Left lung (tissue), 14 donors: ENCODE measurements at places on chromosomes 13 and 19. TPM values are rescaled to one million over a fixed set of nuclear protein-coding genes. Genes with fewer than 3 reads are reported as not detected.

FUT3 gene
- 31.4 TPM for total RNA-seq

DNA sequence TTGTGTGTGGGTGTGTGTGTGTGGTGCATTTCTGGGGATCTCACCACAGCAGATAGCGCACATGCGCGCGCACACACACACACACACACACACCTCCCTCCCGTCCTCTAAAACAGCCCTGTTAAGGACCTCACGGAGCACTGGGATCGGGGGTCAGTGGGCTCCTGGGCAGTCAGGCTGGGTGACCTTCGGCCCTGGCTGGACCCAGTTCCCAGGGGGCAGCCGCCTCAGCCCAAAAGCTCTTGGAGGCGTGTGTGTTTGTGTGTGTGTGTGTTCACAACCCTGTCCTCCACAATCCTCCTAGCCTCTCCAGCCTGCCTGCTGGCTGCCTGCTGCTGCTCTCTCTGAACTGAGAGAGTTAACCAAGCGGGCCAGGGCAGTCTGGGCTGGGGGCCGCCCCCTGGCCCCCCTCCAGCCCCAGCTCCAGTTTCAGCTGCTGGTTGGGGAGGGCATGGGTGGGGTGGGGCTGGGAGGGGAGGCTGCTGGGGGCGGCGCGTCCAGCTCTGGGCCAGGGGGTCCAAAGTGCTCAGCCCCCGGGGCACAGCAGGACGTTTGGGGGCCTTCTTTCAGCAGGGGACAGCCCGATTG is at the start of gene FXYD1:
Gene FXYD1, plus strand, starts transcription at position 520 of the 588 bp plus-strand sequence. CDS start 1,256 bp downstream, outside the sequence.
- DNase-seq, result no peak

FXYD3 gene
- total RNA-seq, result 88.4 TPM

DNA sequence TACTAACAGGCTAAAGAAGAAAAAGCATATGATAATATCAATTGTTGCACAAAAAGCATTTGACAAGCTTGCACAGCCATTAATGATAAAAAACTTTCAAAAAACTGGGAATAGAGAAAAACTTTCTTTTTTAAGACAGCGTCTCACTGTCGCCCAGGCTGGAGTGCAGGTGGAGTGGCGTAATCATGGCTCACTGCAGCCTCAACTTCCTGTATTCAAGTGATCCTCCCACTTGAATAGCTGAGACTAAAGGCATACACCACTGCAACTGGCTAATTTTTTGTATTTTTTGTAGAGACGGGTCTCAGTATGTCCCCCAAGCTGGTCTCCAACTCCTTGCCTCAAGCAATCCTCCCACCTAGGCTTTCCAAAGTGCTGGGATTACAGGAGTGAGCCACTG is 382.8 kb downstream of the TSHZ3 start:
- no peak for DNase-seq

- DNase-seq, result peak; percentile 94
Measured at GRCh38 chr19:40433391-40434216, 7.8 kb upstream of the SERTAD1 start.

DNA sequence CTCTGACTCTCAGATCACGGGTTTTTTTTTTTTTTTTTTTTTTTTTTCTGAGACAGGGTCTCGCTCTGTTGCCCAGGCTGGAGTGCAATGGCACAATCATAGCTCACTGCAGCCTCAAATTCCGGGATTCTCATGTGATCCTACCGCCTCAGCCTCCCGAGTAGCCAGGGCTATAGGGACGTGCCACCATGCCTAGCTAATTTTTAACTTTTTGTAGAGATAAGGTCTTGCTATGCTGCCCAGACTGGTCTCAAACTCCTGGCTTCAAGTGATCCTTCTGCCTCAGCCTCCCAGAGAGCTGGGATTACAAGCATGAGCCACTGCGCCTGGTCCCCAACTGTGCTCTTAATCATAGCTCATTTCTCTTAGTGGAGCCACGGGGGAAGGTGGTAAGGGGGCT is 4.6 kb upstream of the GRAMD1A start:
- DNase-seq, result no peak

ZNF486 gene
- total RNA-seq, result 9.3 TPM

DNA sequence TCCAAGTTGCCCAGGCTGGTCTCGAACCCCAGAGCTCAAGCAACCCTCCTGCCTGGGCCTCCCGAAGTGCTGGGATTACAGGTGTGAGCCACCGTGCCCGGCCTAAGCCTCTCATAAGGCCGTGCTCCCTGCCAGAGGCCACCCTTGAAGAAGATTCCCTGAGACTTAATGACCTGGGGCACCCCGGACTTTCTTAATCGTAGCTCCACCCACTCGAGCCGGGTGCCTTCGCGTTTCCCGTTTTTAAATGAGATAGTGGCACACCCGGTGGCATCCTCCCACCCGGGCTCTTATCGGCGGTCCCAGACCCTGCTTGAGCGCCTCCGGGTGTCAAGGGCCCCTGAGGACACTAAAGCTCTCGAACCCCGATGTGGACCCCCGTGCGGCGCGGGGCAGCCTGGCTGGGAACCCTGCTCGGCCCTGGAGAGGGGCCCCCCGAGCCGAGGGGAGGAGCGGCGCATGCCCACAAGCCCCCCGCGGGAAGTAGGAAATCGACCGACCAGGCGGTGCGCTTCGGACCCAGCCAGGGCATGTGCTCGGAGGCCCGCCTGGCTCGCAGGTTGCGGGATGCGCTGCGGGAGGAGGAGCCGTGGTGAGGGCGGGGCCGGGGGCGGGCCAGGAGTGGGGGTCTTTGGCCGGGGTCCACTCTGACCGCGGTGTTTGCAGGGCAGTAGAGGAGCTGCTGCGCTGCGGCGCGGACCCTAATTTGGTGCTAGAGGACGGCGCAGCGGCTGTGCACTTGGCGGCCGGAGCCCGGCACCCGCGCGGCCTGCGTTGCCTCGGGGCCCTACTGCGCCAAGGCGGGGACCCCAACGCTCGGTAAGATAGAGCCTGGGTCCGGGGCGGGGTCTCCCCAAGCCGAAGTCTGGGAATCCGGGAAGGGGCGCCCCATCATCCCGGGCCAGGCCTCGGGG is at the start of gene ANKLE1:
Gene ANKLE1, plus strand, starts transcription at position 511 of the 914 bp plus-strand sequence. Its CDS starts 20 bp downstream, at position 531.
- no peak for DNase-seq

GRCh38 chr13:39415008-39415802 is 187.8 kb downstream of the LHFPL6 start:
- no peak for DNase-seq

CYP2B6 gene
- 1.1 TPM for total RNA-seq

GRCh38 chr13:65926750-65927171 is 1303.4 kb downstream of the PCDH9 start:
- DNase-seq, result peak; percentile 10

DNA sequence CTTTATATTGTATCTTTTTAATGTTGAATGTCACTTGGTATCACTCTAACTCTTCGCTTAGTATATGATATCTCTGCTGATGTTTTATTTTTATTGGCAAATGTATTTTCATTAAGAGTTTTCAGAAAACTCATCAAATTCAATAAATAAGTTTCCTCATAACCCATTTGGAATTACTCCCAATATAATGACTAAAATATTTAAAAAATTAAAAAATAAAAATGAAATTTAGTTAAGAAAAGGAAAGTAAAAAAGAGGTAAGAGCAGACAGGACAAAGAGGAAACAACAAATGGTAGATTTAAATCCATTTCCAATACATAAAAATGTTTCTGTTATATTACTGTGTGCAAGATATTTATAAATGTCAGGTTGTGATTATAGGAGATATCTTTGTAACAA is 548.9 kb upstream of the SPRY2 start:
- DNase-seq, result no peak

DNA sequence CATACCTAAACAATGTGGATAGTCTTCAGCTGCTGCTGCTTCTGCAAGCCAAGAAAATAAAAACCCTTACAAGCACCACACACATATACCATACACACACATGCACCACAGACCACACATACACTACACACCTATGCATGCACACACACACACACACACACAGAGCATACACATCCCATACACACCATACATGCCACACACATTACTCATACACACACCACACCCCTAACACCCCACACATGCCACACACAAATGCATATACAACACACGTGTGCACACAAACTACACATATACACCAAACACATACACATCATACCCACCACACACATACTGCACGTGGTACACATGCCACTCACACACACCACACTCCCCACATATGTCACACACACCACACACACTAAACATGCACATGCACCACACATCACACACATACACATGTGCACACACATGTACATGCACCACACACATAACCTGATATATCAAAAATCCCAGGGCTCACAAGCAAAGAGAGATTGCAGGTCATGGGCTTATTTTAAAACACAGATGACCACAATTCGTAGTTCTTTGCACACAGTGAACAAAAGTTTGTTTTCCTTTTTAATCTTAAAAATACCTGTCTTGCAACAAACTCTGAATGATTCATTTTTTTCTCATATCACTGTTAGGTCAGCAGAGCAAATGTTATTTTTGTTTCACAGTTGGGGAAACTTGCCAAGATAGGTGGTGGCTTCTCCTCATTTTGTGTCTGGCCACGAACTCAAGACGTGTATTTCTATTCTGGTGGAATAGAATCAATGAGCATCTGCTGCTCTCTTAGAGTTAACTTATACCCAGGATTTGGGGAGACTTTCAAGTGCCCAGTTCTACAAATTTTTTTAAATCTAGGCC is 456.6 kb downstream of the FGF9 start:
- no peak for DNase-seq

DNA sequence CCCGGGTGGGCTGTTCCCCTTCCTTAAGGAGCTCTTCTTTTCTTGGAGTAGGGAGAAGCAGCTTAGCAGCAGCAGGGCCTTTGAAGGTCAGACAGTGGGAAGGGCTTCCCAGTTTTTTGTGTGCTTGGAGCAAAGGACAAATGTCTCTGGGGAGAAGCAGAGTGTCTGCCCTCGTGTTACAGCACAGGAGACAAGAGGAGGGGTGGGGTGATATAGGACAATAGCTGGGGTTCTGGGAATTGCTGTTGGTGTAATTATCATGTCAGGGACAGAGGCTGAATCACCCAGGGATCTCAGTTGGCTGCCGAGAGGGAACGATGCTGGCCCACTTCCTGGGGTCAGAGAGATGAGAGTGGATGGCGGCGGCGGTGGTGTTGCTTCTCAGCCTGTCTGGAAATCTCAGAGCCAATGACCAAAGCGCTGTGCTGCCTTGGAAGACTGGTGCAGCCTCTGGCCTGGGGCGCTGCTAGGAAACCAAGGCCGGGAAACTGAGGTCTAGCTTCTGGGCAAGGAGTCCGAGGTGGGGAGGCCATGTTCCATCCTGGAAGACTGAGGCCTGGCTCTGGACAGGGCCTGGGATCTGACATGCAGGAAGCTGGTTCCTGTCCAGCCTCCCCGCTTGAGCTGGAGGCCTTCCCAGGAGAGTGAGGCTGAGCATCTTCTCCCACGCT is 1.2 kb downstream of the INAFM1 start:
- no peak for DNase-seq

DNA sequence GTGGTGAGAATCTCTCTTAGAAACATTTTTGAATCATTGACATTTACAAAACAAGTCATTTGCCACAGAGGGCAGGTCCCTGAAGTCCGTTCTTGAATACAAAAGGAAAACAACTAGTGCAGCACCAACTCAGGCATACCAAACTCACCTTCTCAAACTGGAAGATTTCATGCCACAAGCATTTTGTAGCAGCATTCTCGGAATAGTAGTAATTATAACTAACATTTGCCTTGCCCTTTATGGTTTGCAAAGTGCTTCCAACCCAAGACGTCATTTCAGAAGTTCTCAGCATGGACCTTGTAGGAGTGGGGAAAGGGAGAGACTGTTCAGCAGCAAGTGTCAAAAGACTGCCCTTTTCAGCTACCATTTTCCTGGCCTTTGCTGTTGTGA is 344.6 kb downstream of the RFC3 start:
- no peak for DNase-seq

GRCh38 chr19:14479975-14480699 is 5.0 kb upstream of the PTGER1 start:
- no peak for DNase-seq

OR7A5 gene
- not detected for total RNA-seq
